Stimulated activated CD4-positive, alpha-beta T cell treated with anti-CD3 and anti-CD28 coated beads, Interleukin-2, amount 100 ng/mL, for 48 hours (primary cell): ENCODE measurements at places on chromosomes 7 and 10.
A peak's percentile ranks its signal among the peaks of the same experiment; 100 is the strongest.

- DNase-seq, result no peak
These were observed 12.2 kb downstream of the PPA1 start for GRCh38 chr10:70221030-70221429.

DNA sequence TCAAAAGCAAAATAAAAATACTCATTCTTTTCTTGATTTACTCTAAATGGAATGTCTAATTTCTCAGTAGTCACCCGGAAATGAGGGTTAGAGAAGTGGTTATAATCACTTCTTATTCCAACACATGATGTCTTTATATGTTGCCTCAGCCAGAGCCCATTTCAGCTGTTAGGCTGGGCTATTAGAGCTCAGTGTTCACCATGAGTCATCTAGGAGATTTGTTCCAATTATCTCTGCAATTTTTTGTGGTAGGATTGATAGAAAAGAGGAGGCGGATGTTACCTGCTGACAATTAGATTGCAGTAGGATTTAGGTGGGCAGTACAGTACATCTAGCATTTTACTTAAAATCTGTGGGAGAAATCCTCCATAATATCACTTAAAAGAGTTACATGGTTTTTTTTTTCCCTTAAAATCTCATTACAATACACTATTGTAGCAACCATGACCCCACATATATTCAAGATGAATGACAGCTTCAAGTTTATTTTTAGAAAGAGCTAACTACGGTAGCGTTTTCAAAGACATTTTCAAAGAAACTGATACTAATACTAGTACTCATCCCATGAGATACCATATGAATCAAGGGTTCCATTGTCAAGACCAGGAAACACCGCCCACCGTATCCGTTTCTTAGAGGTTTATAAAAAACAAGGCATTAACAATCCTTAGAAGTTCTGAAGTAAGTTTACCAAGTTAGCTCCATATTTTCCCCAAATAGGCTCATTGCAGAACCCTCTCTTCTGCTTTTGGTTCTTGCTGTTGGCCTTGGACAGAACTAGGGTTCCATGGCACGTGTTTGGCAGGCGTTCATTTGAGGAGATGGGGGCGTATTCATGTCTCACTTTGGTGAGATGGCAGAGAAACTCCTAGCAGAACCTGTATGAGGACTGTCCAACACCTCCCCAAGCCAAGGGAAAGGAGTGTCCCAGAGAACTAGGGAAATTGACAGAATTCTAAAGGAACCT lies 10.4 kb downstream of the CPA2 start:
- peak; percentile 40 for DNase-seq

DNA sequence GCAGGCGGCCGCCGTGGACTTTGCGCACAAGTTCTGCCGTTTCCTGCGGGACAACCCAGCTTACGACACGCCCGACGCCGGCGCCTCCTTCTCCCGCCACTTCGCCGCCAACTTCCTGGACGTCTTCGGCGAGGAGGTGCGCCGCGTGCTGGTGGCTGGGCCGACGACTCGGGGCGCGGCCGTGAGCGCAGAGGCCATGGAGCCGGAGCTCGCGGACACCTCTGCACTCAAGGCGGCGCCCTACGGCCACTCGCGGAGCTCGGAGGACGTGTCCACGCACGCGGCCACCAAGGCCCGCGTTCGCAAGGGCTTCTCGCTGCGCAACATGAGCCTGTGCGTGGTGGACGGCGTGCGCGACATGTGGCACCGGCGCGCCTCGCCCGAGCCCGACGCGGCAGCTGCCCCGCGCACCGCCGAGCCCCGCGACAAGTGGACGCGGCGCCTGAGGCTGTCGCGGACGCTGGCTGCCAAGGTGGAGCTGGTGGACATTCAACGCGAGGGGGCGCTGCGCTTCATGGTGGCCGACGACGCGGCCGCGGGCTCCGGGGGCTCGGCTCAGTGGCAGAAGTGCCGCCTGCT lies 14.1 kb downstream of the SH2B2 start:
- no peak for DNase-seq

- no peak for DNase-seq
These were observed 76.8 kb downstream of the DIP2C start for GRCh38 chr10:612696-613095.

- no peak for DNase-seq
These were observed 26.0 kb upstream of the JMJD1C start for GRCh38 chr10:63491588-63492316.
